ENCODE measurements at places on chromosomes 4 and X. TPM values are rescaled to one million over a fixed set of nuclear protein-coding genes. Genes with fewer than 3 reads are reported as not detected.

- DNase-seq, result no peak
These were observed 54.8 kb downstream of the TBL1X start for GRCh38 chrX:9519546-9520216.

GRCh38 chr4:5758741-5759140 is 47.7 kb downstream of the EVC start:
- no peak for DNase-seq

DNA sequence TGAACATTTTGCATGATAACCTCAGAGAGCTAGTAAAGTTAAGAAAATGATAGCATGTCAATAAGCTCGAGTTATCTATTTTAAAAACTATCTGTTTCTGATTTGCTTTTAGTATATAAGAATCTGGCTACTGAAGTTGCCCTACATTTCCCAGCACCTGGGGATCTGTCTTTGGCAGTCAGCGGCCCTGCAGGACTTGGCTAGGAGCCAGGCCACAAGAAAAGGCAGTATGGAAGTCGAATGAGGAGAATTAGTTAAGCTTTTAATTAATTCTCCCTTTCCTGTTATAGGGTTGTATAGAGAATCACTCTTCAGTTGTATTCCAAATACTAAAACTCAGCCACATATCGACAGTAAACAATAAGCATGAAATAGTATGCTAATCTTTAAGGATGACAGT is 22.7 kb downstream of the POU4F2 start:
- DNase-seq, result no peak

DNA sequence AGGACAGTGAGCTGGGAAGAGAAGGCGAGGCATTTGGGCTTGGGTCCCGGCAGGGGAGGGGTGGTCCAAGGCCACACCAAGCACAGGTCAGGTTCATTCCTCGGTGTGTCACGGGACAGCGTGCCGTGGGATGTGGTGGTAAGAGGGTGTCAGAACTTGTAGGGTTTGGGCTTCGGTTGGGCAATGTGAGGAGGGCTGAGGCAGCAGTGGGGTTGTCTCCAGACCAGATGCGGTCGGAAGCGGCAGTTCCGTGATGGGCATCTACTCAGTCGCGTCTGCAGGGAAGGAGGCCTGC is 22.1 kb downstream of the ADRA2C start:
- no peak for DNase-seq

DNA sequence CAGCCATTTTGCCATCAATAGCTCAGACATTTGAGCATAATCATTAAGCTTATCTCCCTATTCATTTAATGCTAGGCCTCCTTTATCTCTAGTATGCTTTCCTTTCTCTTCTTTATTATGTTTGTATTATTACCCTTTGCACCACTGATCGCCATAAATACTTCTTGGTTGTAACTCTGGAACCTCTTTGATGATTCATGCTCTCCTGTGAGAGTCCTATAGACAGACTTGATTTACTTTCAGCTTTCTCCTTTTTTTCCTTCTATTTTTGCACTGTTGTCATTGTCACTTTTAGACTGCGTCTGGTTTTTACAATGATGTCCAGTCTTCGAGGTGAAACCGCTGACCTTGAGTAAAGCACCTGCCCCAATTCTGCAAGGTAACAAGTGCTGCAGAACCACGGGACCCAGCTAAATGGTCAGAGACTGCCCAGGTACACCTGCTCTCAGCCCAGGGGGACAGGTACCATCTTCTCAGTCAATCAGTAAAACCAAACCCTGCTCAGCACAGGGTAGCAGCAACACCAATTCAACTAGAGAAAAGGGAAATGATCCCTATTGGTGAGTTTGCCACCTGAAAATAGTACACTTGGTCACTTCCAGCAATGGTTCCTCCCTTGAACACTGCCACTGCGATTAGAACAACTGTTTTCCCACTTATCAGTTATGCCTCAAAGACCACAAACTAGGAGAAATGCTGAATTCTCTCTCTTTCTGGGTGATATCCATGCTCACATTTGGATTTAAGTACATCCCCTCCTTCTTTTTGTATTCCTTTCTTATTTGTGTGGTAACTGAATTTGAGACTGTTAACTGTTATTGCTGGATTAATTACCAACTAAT is 125.1 kb downstream of the MAML3 start:
- no peak for DNase-seq

The PNMA6F gene
- 0.15 TPM for total RNA-seq

- DNase-seq, result no peak
These were observed 97.2 kb upstream of the KCTD8 start for GRCh38 chr4:44545781-44546180.

The NEUROG2 gene
- total RNA-seq, result not detected

DNA sequence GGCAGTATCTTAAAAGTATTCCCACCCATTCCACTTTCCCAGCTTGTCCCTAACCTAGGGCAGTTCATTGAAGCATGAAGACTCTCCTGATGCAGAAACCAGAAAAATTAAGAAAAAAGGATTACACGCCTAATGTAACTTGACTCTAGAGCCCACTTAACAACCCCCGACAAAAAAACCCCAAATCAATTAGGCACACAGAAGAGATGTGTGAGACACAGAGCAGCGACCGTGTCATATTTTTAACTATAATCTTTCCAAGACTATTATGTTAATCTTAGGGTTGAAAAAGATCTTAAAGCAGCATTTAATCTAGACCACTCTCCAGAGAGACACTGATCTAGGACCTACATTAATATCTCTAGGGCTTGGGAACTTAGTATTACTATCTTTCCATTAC is 1.3 kb downstream of the YTHDC1 start:
- no peak for DNase-seq

- no peak for DNase-seq
These were observed 719.5 kb upstream of the SLIT2 start for GRCh38 chr4:19531906-19532848.
